ENCODE measurements at places on chromosomes 16 and 17. TPM values are rescaled to one million over a fixed set of nuclear protein-coding genes. Genes with fewer than 3 reads are reported as not detected.

Gene SEZ6L2
- total RNA-seq: 16.2 TPM

Gene PAGR1
- 29.9 TPM for total RNA-seq

GRCh38 chr17:81058263-81058871, 23.4 kb downstream of the BAIAP2 start:
- DNase-seq: no peak

Gene ANKRD13B
- 27.5 TPM for total RNA-seq

Gene IL21R
- total RNA-seq: not detected

Gene GLIS2
- total RNA-seq: 22.2 TPM

GRCh38 chr16:13070268-13070667, 168.9 kb downstream of the SHISA9 start:
- DNase-seq: no peak

DNA sequence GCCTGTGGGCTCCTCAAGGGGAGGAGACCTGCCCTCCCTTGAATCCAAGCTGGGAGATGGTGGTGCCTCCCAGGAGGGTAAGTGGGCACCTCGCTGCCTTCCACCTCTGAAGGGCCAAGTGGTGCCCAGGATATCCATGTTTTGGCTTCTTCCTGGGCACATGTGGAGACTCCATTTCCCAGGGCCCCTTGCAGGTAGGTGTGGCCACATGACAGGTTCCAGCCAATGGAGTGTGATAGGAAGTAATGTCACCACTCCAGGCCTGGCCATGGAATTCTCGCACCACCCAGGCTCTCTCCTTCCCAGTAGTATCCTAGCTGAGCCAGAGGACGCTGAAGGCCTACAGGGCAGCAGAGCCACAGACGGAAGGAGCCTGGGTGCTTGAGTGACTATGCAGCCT, 17.6 kb upstream of the PEMT start:
- DNase-seq: no peak

GRCh38 chr16:78852081-78852635, 748.4 kb downstream of the MAF start:
- no peak for DNase-seq

DNA sequence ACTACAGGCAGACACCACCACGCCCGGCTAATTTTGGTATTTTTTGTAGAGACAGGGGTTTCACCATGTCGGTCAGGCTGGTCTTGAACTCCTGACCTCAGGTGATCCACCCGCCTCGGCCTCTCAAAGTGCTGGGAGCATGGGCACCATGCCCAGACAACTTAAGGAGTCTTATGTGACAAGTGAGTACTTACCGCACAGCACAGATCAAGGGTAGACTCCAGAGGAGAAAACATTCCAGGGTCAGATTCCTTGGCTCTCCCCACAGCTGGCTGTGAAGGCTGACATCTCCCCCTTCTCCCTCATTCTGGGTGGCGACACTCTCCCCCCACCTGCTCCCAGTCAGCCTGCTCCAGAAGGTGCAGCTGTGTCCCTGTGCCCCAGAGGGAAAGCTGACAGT, 10.6 kb downstream of the ZSCAN10 start:
- no peak for DNase-seq

DNA sequence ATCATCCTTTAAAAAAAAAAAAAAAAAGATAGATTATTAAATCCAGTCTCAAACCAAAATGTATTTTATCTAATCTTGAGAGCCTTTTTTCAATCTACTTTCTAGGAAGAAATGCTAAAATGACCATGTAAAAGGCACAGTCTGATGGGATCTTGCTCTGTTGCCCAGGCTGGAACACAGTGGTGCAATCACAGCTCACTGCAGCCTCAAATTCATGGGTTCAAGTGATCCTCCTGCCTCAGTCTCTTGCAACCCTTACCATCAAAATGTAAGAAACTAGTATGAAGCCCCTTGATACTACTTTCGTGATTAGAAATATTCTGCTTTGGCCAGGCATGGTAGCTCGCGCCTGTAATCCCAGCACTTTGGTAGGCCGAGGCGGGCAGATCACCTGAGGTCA, 70.8 kb downstream of the HELZ start:
- no peak for DNase-seq

GRCh38 chr16:58789351-58789750, 55.2 kb upstream of the GOT2 start:
- no peak for DNase-seq

Gene ZNF19
- total RNA-seq: 15.7 TPM

DNA sequence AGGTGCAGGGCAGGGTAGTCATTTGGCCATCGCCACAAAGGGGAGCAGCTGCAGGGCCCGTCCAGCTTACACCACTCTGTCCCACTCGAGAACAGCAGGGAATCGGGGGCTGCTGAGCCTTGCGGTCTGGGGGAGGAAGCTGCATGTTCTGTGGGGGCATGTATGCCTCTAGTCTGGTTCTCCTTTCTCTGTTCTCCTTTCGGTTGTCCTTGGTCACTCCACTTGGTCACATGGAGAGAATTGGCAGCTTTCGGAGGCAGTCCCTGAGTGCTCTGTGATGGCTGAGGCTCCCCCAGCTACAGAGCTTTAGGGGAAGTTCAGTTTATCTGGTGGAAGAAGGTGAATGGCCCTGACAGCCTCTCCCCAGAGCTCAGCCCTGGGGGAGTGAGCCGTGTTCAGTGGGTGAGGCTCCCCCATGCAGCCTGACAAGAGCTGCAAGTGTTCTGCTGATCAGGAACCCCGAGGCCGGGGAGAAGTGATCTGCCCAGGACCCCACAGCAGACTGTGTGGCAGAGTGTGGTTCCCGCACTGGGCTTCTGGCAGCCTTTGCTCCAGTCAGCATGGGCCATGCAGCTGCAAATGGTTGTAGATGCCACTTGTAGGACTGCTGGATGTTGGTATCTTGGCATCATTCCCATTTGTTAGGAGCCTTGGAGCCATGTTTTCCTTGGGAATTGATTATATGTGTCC, 22.3 kb upstream of the SMPD3 start:
- DNase-seq: no peak

DNA sequence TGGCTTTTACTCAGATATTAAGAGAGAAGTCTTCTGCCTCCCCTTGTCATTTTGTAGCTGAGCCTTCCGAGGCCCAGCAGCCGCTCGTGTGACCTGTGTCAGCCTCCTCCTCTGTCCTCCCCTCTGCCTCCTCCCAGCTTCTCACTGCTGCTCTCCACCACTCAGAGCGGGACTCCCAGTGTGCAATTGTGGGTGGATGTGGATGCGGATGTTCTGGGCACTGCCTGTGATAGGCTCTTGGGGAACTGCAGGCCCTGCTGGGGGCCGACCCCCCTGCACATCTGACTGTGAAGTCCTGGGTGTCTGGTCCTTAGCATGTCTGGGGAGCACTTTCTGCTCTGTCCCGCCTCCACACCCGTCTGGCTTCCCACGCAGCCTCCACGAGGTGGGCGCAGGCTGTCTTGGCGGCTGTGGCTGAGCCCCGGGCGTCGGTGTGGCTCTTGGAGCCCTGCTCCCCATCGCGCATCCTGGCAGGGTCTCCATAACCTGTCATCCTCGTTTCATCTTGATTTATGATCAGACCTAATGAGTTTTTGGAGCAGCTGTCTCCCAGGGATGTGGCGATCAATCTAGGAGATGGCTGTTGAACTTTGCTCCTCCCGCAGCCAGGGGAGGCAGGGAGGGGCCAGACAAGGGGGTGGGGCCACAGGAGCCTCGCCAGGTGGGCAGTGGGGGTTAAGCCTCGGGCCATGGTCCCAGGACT, 28.1 kb downstream of the GRIN2C start:
- DNase-seq: no peak

Gene METRNL
- total RNA-seq: 54.6 TPM

DNA sequence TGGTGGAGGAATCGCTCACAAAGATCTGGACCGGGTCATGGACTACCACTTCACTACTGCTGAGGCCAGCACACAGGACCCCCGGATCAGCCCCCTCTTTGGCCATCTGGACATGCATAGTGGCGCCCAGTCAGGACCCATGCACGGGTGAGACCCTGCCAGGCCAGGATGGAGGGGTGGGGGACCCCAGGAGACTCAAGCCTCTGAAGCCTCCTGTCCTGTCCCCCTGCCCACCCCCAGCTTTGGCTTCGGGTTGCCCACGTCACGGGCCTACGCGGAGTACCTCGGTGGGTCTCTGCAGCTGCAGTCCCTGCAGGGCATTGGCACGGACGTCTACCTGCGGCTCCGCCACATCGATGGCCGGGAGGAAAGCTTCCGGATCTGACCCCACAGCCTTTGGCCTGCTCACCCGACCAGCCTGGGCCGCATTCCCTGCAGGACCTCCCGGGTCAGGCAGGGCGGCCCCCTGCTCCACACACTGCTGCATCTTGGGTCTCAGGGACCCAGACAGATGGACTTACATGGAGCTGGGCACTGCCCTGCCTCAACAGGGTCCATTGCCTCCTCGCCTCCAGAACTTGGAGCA, 3.8 kb downstream of the BCKDK start:
- no peak for DNase-seq

DNA sequence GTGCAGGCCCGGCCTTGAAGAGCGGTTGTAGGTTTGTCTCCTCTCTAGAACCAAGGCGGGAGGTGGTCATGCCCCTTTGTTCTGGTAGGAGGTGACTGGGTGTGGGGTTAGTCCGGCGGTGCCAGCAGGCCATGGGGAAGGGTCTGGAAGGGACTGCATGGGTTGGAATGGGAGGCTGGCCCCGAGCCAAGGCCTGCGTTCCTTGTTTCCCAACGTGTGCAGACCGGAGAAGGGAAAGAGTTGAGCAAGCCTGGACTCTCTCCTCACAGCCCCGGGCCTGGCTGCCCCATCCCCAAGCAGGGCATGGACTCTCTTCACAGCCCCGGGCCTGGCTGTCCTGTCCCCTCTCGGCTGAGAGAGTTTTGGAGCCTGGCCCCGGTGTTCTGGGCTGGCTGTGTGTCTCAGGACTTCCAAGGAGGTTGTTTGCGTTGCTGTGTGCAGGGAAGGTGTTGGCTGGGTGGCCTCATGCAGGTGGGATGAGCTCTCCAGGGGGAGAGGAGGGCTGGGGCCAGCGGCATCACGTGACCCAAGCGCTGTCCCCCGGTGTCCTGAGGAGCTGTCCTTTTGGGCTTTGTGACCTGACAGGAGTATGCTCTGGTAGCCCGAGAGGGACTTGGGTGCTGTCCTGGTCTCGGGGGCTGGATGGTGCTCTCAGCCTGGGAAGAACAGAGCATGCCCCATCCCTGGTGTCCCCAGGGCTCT, 2.6 kb downstream of the CACNA1H start:
- DNase-seq: no peak

DNA sequence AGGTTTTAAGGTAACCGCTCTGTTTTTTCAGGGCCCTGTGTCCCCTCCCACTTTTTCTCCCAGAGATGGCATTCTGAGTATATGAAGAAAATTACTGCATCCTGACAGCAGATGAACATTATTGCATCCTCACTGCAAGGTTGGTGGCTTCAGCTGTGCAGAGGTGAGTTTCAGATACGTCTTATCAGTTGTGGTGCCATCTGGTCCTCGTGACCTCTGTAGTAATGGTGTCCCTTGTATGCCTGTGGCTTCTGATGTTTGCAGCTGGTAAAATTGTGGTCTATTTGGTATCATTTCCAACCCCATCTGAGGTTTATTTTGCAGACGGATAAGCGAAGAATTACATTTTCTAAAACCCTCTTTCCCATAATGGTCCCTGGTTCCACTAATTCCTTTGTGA, 417.0 kb downstream of the HS3ST3B1 start:
- no peak for DNase-seq

GRCh38 chr17:73533127-73533526, 111.1 kb downstream of the SDK2 start:
- no peak for DNase-seq

Gene ALDH3A2
- 145 TPM for total RNA-seq

Gene MYO15B
- total RNA-seq: 337 TPM

Gene KRTAP4-6
- not detected for total RNA-seq

- no peak for DNase-seq
These were observed 24.3 kb upstream of the ZNF652 start for GRCh38 chr17:49386373-49386772.

- no peak for DNase-seq
These were observed 109.2 kb downstream of the GP2 start for GRCh38 chr16:20218093-20218492.

Gene TP53TG3C
- total RNA-seq: not detected

DNA sequence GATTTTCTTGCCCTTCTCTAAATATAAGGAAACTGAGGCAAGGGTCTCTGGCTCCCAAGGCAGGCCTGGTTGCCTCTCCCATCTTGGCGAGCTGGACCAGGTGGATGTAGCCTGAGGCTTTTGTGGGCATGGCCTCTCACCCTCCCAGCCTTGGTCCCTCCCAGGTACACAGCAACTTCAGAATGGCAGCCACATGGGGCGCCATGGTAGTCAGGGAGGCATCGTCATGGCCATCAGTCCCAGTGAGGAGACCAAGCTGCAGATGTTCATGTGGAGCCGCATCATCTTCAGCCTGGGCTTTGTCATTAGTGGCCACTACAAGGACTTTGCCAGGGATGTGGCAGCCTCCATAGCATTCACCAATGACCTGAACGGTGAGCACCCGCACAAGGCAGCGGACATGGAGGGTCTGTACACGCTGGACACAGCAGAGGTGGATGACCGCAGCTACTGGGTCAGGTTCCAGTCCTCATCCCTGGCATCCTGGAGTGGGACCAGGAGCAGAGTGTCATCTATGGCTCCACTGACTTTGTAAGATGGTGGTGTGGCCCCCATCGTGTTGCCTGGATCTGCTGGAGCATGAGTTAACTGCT, 165.8 kb upstream of the ZNF267 start:
- DNase-seq: no peak

Gene WSCD1
- total RNA-seq: 11.1 TPM
